ENCODE measurements at places on chromosomes 2 and 18. TPM values are rescaled to one million over a fixed set of nuclear protein-coding genes. Genes with fewer than 3 reads are reported as not detected.

Gene LIMS2
- not detected for total RNA-seq

Gene ZAP70
- total RNA-seq, result not detected

Gene ANKRD30B
- 7.3 TPM for total RNA-seq

Gene PTPRN
- total RNA-seq, result 1.5 TPM

Gene GBX2
- total RNA-seq, result 1.2 TPM

Gene IL36G
- not detected for total RNA-seq

Gene PIEZO2
- 0.61 TPM for total RNA-seq

Gene CNGA3
- total RNA-seq, result not detected

Gene TXNDC9
- total RNA-seq, result 63.1 TPM

Gene SFT2D3
- 9.7 TPM for total RNA-seq

Gene NDUFV2
- 221 TPM for total RNA-seq

Gene ABCG8
- total RNA-seq, result not detected

Gene GPR55
- 0.13 TPM for total RNA-seq

Gene KCNJ13
- total RNA-seq, result 2.3 TPM

Gene L3MBTL4
- 2.2 TPM for total RNA-seq

Gene DRC1
- not detected for total RNA-seq

Gene CHRND
- total RNA-seq, result not detected

Gene ASXL2
- 24.8 TPM for total RNA-seq

Gene LCLAT1
- 23.9 TPM for total RNA-seq

Gene CLEC4F
- total RNA-seq, result not detected

Gene HAAO
- not detected for total RNA-seq

Gene KYNU
- total RNA-seq, result 165 TPM

Gene CTAGE1
- 0.03 TPM for total RNA-seq

Gene UGT1A7
- not detected for total RNA-seq

Gene DSC3
- 0.05 TPM for total RNA-seq

Gene SLC23A3
- 0.13 TPM for total RNA-seq

Gene MYOM1
- total RNA-seq, result 0.26 TPM

Gene SERPINB3
- not detected for total RNA-seq

Gene MYO3B
- 1.8 TPM for total RNA-seq

Gene C2orf80
- 0.45 TPM for total RNA-seq

Gene ZNF532
- total RNA-seq, result 7.3 TPM

Gene SULT1C4
- not detected for total RNA-seq

Gene FAM228A
- total RNA-seq, result not detected

Gene RAMP1
- total RNA-seq, result not detected

Gene SYT4
- total RNA-seq, result not detected

Gene DSC2
- total RNA-seq, result 0.29 TPM

Gene POTEI
- not detected for total RNA-seq

Gene ZNF385B
- not detected for total RNA-seq

Gene HMSD
- total RNA-seq, result not detected

Gene BOLL
- not detected for total RNA-seq

Gene TNFAIP6
- 0.95 TPM for total RNA-seq

Gene BIN1
- 2.2 TPM for total RNA-seq

Gene ADRA2B
- not detected for total RNA-seq

Gene SGO2
- total RNA-seq, result 10.7 TPM

Gene RAX
- total RNA-seq, result not detected

Gene AGXT
- total RNA-seq, result not detected

Gene STAT4
- not detected for total RNA-seq

Gene HK2
- 39.2 TPM for total RNA-seq

Gene BMP10
- total RNA-seq, result not detected

Gene ALPI
- not detected for total RNA-seq

Gene SERPINB4
- total RNA-seq, result not detected

Gene CCDC121
- total RNA-seq, result 10.9 TPM

Gene ANKRD44
- total RNA-seq, result 42.2 TPM

Gene KHK
- total RNA-seq, result 3.2 TPM

Gene GPR35
- not detected for total RNA-seq

All from SK-MEL-5 (cell line).